ENCODE measurements at places on chromosomes 2 and 18. TPM values are rescaled to one million over a fixed set of nuclear protein-coding genes. Genes with fewer than 3 reads are reported as not detected.
A peak's percentile ranks its signal among the peaks of the same experiment; 100 is the strongest.

Gene ADD2
- polyA plus RNA-seq = not detected

Gene TUBA3E
- polyA plus RNA-seq = not detected

DNA sequence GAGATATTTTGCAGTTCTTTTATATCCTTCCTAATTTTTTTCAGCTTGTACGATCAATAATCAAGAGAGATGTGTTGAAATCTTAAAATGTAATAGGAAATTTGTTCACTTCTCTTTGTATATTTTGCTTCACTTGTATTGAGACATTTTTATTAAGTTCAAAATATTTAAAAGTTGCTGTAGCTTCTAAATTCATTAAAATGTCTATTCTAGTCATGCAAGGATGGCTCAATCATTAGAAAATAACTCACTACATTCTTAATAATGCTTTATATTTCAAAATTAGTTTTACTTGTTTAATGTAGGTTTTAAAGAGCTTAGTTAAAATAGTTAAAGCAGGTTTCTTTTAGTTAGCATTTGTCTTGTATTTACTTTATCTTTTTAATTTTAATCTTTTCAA lies 308.4 kb downstream of the CYRIA start:
- no peaks in the 10 kb centered on the region for H3K4me1 ChIP-seq
- no peak overlapping the region for H3K27ac ChIP-seq
- no peaks in the 10 kb centered on the region for H3K27me3 ChIP-seq
- no peak for DNase-seq
- no peak overlapping the region for H3K4me3 ChIP-seq

- H3K36me3 ChIP-seq = peaks cover 77% of the 10 kb centered on the region
- no peaks in the 10 kb centered on the region for H3K27me3 ChIP-seq
- H3K27ac ChIP-seq = no peak overlapping the region
- H3K4me3 ChIP-seq = no peak overlapping the region
- no peak for DNase-seq
Observed at GRCh38 chr18:51077217-51077616, 47.2 kb downstream of the SMAD4 start.

Gene GCA
- polyA plus RNA-seq = 25.8 TPM

GRCh38 chr2:193539188-193539587 lies 1344.5 kb upstream of the TMEFF2 start:
- no peak for DNase-seq
- no peak overlapping the region for H3K27ac ChIP-seq
- H3K27me3 ChIP-seq = no peaks in the 10 kb centered on the region
- H3K36me3 ChIP-seq = no peaks in the 10 kb centered on the region

DNA sequence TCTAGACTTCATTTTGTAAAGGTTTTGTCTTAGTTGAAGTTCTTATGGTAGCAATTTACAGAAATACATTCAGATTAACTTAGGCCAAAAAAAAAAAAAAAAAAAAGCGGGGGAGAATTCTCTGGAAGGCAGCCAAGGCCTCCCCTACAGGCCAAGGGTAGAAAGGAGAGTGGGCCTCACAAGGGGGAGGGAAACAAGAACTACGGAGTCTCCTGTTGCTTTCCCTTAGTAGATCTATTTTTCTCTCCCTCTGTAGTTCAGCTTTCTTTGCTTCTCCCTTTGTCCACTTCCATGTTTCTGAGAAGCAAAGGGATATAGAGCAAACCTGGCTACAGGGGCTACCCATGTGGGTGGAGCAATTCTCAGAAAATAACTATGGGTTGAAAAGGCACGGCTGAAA lies 2.4 kb upstream of the STK11IP start:
- peaks cover 12% of the 10 kb centered on the region for H3K4me1 ChIP-seq
- no peaks in the 10 kb centered on the region for H3K36me3 ChIP-seq
- DNase-seq = no peak

Gene LINC00305
- not detected for polyA plus RNA-seq

- no peaks in the 10 kb centered on the region for H3K27me3 ChIP-seq
- no peaks in the 10 kb centered on the region for H3K36me3 ChIP-seq
- no peak overlapping the region for H3K4me3 ChIP-seq
- H3K4me1 ChIP-seq = no peaks in the 10 kb centered on the region
- no peak overlapping the region for H3K27ac ChIP-seq
Observed at GRCh38 chr18:50472941-50473340, 86.9 kb upstream of the MAPK4 start.

- no peaks in the 10 kb centered on the region for H3K4me1 ChIP-seq
- DNase-seq = no peak
- no peak overlapping the region for H3K4me3 ChIP-seq
- no peaks in the 10 kb centered on the region for H3K36me3 ChIP-seq
Observed at GRCh38 chr18:46718501-46719341, 38.1 kb downstream of the ST8SIA5 start.

Gene AQP12B
- not detected for polyA plus RNA-seq

DNA sequence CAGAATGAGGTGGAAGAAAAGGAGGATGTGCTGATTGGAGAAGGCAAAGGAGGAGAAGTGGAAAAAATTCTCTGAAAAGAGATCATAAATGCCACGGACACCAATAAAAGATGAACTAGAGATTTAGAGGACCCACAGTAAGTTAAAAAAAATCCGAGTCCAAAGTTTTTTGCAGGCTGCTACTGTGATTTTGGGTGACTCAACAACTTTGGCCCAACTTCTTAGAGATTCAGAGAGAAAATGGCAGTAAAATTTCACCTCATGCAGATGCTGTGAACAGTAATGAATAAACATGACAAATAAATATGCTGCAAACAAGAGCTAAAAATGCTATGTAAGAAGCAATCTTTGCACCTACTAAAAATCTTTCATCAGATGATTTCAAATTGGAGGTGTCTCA lies 176.9 kb upstream of the SESTD1 start:
- DNase-seq = no peak
- H3K36me3 ChIP-seq = no peaks in the 10 kb centered on the region
- no peak overlapping the region for H3K4me3 ChIP-seq

Gene SOCS6
- 0.29 TPM for polyA plus RNA-seq

Gene CRYBA2
- not detected for polyA plus RNA-seq

Gene DSG3
- polyA plus RNA-seq = not detected

- no peaks in the 10 kb centered on the region for H3K4me1 ChIP-seq
- H3K36me3 ChIP-seq = no peaks in the 10 kb centered on the region
- H3K27me3 ChIP-seq = no peaks in the 10 kb centered on the region
- no peak overlapping the region for H3K27ac ChIP-seq
Observed at GRCh38 chr18:39655341-39655740, 2089.7 kb upstream of the CELF4 start.

Gene WNT10A
- 7.7 TPM for polyA plus RNA-seq

DNA sequence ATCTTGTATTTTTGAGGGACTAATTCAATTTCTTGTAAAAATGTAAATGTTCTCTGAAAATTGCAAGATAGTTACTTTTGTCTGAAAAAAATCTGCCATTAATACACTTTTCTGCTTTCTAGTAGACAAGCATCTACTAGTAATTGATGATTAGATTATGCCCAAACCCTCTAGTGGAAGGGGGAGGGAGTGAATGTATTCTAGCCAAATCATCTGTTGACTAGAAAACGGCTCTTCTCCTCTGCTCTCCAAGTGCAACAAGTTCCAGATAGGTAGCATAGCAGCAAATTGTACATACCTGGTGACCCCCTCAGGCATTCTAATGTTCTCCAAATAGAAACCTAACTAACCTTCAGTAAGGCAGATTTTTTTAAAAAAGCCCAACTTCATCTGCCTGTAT lies 58.6 kb downstream of the RELCH start:
- H3K4me1 ChIP-seq = no peaks in the 10 kb centered on the region
- peak; percentile 10 for DNase-seq
- no peaks in the 10 kb centered on the region for H3K27me3 ChIP-seq

GRCh38 chr2:105315314-105315713 lies 14.2 kb downstream of the TGFBRAP1 start:
- no peak for DNase-seq
- H3K27ac ChIP-seq = no peak overlapping the region
- no peaks in the 10 kb centered on the region for H3K36me3 ChIP-seq

- H3K4me3 ChIP-seq = no peak overlapping the region
- no peak for DNase-seq
- H3K27me3 ChIP-seq = no peaks in the 10 kb centered on the region
- no peak overlapping the region for H3K27ac ChIP-seq
Observed at GRCh38 chr2:26610504-26611335, 30.4 kb downstream of the CIB4 start.

Gene NEURL3
- polyA plus RNA-seq = 0.18 TPM

GRCh38 chr18:12308386-12309100 lies 502 bp downstream of the TUBB6 start:
- no peaks in the 10 kb centered on the region for H3K36me3 ChIP-seq
- peaks cover 11% of the 10 kb centered on the region for H3K27me3 ChIP-seq
- H3K4me3 ChIP-seq = no peak overlapping the region
- no peak overlapping the region for H3K27ac ChIP-seq
- peaks cover 13% of the 10 kb centered on the region for H3K4me1 ChIP-seq

DNA sequence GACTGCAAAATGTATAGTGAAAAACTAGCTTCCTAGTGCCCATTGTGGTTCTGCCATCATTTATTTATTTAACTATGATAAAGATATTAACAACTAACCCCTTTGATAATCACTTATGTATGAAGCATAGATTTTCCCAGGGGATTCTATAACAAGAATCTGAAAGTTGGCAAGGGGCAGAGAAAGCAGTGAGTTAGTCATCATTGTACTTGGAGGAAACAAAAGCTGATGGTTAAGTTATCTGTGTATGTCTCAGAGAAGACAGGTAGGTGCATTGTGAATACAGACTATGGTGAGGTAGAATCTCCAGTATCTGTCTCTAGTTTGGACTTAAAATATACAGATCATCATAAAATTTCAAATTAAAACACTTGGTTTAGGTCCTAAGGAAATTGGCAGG lies 2159.1 kb upstream of the CELF4 start:
- no peak overlapping the region for H3K27ac ChIP-seq
- no peaks in the 10 kb centered on the region for H3K4me1 ChIP-seq
- H3K36me3 ChIP-seq = no peaks in the 10 kb centered on the region
- no peaks in the 10 kb centered on the region for H3K27me3 ChIP-seq

Gene MBD2
- polyA plus RNA-seq = 26.8 TPM

- H3K27ac ChIP-seq = no peak overlapping the region
- H3K4me3 ChIP-seq = no peak overlapping the region
- DNase-seq = no peak
Observed at GRCh38 chr2:149225446-149225845, 104.9 kb upstream of the LYPD6 start.

Gene MC2R
- polyA plus RNA-seq = not detected

GRCh38 chr2:121147766-121148165 lies 137.2 kb downstream of the TFCP2L1 start:
- no peak overlapping the region for H3K27ac ChIP-seq
- H3K4me3 ChIP-seq = no peak overlapping the region

DNA sequence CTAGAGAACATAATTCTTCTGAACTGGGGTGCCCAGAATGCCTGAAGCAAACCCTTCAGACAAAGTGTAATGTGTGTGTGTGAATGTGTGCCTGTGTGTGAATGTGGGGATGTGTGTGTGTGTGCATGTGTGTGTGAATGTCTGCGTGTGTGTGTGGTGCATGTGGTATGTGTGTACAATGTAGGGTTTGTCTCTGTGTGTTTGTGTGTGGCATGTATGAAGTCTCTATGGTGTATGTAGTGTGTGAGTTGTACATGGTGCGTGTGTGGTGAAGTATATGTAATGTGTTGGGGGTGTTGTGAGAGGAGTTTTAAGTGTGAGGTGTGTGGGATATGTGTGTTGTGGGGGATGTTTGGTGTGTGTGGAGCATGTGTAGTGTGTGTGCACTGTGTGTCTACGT lies 129.3 kb upstream of the SOX11 start:
- no peak overlapping the region for H3K27ac ChIP-seq
- H3K36me3 ChIP-seq = no peaks in the 10 kb centered on the region
- H3K4me3 ChIP-seq = no peak overlapping the region
- DNase-seq = no peak
- H3K4me1 ChIP-seq = no peaks in the 10 kb centered on the region

Gene ZC3H8
- 11.6 TPM for polyA plus RNA-seq

GRCh38 chr2:180709392-180710145 lies 270.8 kb upstream of the UBE2E3 start:
- H3K27ac ChIP-seq = no peak overlapping the region
- no peaks in the 10 kb centered on the region for H3K4me1 ChIP-seq
- DNase-seq = no peak
- H3K36me3 ChIP-seq = no peaks in the 10 kb centered on the region
- no peak overlapping the region for H3K4me3 ChIP-seq
